ENCODE measurements at places on chromosomes 7 and 10.

- DNase-seq: no peak
Observed at GRCh38 chr10:16857419-16857818, 40.2 kb upstream of the RSU1 start.

- DNase-seq: no peak
Observed at GRCh38 chr10:1089017-1089689, 33.0 kb downstream of the WDR37 start.

DNA sequence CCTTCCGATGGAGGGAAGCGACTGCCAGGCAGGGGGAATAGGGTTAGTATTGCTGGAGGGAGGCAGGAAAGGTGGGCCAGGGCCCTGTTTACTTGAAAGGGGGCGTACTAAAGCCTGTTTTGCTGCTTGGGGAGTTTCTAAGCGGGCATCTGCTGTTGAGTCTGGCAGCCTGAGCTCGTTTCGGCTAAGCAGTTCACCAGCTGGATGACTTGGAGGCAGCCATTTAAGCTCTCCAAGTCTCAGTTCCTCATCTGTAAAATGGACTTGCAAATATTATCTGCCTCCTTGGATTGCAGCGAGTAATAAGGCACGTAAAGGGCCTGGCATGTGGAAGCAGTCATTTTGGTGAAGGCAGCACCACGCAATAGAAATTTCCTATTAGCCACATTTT, 44.0 kb downstream of the LDB3 start:
- DNase-seq: no peak

GRCh38 chr10:119928411-119928810, 35.9 kb downstream of the SEC23IP start:
- DNase-seq: no peak

GRCh38 chr10:112348759-112349158, 25.2 kb upstream of the ACSL5 start:
- no peak for DNase-seq

DNA sequence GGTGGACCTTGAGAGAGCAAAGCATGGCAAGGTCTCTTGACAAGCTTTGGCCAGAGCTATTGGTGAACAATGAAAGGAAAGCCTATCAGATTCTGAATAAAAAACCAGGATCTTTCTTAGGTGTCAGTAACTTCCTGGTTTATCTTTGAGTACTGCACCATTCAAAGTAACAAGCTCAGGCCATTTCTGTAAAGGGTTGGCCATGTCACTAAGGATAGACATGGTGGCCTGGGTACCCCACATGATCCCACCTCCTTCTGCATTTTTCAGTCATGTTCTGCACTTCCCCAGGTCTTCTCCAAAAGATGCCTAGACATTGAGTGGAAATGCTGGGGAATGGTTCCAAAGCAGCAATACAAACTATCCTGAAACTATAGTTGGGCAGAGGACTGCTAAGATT, 242.0 kb downstream of the ARHGAP12 start:
- no peak for DNase-seq

- no peak for DNase-seq
Observed at GRCh38 chr10:124267231-124267885, 151.4 kb downstream of the OAT start.

DNA sequence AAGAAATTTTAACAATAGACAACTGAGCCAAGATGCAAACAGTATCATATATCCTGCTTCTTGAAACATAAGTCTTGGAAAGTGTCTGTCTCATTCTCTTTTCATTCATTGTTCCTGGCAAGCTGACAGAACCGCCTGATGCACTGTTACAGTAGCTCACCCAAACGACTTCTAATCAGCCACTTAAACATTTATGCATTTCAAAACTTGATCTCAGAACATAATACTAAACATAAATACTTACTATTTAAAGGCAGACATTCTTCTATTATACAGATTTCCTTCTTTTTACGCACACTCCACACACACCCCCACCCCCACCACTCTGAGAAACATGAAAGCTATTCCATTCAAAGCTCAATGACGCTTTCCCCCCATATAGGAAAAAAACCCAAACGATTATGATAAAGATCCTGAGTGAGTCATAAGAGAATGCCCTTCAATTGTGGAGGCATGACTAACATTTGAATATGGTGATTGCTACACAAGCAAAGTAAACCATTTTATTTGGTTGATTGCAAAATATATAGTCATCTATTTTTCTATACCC, 30.5 kb downstream of the SHTN1 start:
- no peak for DNase-seq
